ENCODE measurements at places on chromosomes 5 and 9.

DNA sequence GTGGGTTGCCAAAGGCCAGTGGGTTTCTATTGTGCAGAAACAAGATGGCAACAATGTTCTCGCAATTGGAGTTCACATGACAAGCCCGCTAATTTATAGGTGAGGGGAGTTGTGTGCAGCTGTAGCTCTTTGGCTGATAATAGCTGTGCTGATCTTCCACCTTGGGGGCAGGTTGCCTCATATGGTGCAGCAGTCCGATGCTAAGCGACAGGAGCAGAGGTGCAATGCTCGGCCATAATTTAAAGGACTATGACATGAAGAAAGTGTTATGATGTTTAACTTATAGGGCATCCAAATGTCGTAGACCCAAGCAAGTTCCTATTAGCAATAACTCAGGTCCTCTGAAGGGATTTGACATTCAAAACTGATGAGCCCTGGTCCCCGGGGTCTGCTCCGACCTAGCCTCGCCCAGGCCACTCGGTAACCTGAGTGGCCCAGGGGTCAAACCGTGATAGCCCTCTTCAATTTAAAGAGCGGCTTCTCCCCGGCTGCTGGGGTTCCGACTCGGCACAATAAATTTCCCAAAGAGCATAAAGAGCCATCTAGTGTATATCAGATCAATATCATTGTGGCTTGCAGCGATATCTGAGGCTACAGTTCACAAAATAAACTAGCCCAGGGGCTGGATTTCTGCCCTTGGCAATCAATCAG is 724.0 kb downstream of the IRX1 start:
- no peak for DNase-seq

DNA sequence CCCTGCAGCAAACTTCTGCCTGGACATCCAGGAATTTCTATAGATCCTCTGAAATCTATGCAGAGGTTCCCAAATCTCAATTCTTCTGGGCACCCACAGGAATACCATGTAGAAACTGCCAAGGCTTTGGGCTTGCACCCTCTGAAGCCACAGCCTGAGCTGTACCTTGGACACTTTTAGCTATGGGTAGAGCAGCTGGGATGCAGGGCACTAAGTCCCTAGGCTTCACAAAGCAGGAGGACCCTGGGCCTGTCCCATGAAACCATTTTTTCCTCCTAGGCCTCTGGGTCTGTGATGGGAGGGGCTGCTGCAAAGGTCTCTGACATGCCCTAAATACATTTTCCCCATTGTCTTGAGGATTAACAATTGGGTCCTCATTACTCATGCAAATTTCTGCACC is 12.3 kb downstream of the SPATA31D3 start:
- no peak for DNase-seq

DNA sequence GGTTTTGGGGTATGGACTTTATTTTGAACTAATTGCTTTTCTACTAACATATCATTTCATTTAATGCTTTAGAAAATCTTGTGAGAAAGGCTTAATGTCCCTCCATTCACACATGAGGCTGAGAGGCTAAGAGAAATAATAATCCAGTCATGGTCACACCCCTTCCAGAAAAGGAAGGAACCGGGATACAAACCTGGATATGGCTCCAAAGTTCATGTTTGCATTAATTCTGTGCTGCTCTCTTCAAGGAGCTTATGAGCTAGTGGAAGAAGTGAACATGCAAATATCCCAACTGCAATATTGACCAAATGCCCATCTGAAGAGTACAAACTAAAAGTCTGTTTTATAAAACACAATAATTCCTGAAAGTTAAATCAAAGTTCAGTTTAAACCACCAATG is 732.1 kb upstream of the RIOK2 start:
- DNase-seq: no peak

DNA sequence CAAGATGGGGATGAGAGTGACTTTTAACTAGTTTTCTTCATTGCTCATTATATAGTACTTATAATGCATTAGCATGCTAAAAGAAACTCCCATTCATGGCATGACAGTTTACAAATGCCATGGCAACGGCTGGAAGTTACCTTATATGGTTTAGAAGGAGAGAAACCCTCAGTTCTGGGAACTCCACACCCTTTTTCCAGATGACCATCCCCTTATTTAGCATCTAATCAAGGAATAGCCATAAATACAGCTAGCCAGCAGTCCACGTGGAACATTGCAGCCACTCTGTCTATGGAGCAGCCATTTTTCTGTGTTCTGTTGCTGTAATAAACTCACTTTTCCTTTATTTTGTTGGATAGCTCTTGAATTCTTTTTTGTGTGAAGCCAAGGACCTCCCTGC is 1137.8 kb downstream of the CDH18 start:
- no peak for DNase-seq

DNA sequence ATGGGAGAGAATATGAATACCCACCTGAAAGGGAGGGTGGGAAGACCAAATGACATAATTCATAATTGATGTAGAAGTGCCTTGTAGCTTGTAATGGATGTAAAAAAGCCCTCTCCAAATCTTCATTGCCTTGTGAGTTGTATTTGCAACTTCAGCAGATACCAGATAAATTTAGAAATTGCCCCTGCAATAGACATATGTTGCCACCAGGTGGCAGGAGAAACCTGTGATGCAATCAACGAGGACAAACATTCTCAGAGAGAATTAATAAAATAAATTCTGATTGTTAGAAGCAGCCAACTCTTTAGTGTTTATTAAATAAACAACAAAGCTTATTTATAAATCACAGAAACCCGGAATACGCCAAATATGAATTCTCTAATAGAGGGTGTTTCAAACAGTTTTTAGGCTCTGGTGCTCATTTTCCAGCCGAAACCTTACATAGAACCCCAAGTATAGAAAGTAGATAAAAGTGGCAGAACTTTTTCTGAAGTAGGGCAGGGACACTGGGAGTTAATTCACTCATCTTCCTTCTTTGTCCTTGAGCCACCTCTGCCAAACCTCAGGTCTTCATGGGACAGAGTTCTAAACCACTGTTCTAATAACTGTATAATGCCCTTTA is 147.8 kb downstream of the TMEM38B start:
- no peak for DNase-seq

DNA sequence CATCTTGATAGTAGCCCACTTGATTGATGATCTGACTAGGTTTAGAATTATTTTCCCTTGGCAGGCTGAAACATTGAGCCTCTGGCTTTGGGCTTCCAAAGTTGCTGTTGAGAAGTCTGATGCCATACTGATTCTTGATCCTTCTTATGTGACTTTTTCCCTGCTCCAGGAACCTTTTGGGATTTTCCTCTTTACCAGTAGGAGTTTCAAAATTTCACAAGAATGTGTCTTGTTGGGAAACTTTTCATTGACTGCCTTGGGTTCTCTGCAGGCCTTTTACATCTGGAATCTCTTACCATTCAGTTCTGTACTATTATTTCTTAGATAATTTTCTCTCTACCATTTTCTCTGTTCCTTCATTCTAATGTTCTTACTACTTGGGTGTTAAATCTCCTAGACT is 20.0 kb downstream of the STC2 start:
- no peak for DNase-seq

- DNase-seq: no peak
These were observed 202.4 kb downstream of the MAPKAP1 start for GRCh38 chr9:125504616-125505015.

GRCh38 chr5:150123542-150123941 is 32.1 kb downstream of the PDGFRB start:
- DNase-seq: no peak

GRCh38 chr5:112642885-112643284 is 94.8 kb upstream of the APC start:
- DNase-seq: no peak

- DNase-seq: no peak
These were observed 198.9 kb upstream of the SGCD start for GRCh38 chr5:156128026-156128425.

GRCh38 chr5:170038241-170038640 is 57.9 kb upstream of the INSYN2B start:
- no peak for DNase-seq

GRCh38 chr9:21974722-21975409 is 19.3 kb downstream of the CDKN2A start:
- no peak for DNase-seq

DNA sequence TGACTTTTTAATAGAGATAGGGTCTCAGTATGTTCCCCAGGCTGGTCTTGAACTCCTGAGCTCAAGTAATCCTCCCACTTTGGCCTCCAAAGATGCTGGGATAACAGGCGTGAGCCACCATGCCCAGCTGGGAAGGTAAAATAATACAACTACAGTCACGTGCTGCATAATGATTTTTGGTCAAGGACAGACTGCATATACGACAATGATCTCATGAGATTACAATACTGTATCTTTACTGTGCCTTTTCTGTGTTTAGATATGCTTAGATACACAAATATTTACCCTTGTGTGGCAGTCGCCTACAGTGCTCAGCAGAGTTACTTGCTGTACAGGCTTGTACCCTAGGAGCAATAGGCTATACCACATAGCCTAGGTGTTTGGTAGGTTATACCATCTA is 14.2 kb upstream of the IRF1 start:
- DNase-seq: no peak
